Gastrocnemius medialis (tissue), 4 donors: ENCODE measurements at places on chromosomes 12 and 14.

DNA sequence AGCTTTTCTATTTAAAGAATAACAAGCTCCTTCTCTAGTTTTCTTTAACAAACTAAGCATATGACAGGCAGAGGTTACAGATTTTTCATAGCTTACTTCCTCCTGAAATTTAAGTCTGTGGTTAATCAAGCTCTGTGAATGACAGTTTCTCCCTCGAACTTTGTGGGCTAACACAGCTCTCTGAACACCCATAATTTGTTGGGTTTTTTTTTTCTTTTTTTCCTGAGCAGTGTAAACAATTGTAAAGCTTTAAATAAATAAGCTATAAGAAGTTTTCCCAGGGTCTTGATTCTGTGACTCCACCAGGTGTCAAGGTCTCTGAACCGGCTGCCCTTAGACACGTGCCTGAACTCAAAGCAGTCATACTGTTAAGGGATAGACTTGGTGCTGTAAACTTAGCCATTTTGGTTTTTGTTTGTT lies 128.1 kb upstream of the AMIGO2 start:
- DNase-seq, result no peak

GRCh38 chr12:116265351-116266147 lies 11.9 kb downstream of the MED13L start:
- no peak for DNase-seq

DNA sequence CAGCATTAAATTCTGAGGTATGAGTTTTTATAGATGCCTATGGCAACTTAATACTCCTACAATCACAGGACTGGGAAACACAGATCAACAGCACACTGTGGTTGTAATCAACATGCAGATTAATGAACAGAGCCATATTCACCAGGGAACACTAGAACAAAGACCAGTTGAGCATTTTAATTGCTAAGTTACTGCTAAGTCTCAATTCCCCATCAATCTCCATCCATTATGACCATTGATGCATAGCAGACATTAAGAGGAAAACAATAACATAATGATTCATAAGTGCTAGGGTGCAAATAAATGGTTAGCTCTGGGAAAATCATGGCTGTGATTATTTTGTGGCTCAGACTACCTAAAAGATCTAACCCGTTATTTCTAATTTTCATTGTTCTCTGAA lies 505.6 kb downstream of the TRHDE start:
- no peak for DNase-seq

- DNase-seq, result no peak
Observed at GRCh38 chr12:77697126-77697525, 133.6 kb upstream of the NAV3 start.

DNA sequence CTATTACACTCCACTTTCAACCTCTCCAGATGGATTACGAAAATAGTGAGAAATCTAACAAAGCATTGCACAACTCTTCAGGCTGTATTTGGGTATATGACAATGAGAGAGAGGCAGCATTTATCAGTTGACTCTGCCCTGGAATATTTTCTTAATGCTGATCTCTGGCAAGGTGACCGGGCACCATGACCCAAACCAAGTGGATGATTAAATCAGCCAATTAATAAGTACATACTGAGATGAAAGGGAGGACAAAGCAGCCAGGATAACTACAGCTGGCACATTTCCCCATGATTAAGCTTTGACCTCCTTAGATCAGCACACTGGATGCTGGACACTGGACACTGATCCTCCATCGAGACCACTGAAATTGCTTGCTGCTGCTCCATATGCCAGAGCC lies 218.2 kb downstream of the ASCL1 start:
- DNase-seq, result no peak

- no peak for DNase-seq
Observed at GRCh38 chr12:47828008-47828975, 8.6 kb upstream of the HDAC7 start.

DNA sequence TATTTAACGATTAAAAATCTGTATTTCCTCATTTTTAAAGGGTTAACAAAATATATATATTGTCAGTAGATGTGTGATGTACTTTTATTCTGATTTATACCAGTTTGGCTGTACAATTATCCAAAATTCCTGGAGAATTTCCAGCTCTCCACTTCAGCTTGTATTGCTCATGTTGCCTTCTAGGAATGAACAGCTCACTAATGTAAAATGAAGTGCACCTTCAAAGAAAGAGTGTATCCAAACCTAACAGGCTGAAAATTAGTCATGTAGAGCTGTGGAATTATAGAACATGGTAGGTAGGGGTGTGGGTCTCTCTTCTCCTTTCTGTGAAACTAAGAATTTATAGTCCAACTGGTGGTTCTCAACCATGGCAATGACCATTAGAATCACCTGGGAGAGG lies 362.0 kb downstream of the ETNK1 start:
- DNase-seq, result no peak

- DNase-seq, result no peak
Observed at GRCh38 chr12:86216591-86216990, 39.6 kb downstream of the MGAT4C start.

DNA sequence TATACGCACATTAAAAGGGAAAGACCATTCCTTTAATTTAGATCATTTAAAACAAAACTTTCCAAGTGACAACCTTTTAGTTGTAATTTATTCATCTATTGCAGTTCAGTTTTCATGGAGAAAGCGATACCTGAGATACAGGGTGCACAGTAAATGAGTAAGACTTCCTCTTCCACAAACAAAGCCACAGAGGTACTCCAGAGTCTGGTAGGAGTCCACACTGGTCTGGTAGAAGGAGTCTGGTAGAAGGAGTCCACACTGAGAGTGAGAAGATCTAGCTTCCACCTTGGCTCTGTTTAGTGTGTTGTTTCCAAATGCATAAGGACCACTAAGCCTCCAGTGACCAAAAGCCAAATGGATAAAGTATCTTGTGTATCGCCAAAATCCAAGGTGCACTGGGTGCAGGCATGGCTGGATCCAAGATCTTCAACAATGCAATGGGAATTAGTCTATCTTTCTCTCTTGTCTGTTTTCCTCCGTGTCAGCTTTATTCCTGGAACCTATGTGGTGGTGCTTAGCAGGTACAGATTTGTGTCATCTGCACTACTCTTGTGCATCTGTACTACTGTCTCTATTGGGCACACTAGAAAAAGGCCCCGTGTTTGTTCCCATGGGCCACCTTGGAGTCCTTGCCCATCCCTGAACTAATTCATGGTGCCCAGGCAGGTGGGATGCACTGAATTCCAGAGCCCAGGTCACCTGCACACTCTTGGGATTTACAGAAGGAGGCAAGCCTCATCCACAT lies 331.1 kb downstream of the BCL11B start:
- DNase-seq, result no peak

DNA sequence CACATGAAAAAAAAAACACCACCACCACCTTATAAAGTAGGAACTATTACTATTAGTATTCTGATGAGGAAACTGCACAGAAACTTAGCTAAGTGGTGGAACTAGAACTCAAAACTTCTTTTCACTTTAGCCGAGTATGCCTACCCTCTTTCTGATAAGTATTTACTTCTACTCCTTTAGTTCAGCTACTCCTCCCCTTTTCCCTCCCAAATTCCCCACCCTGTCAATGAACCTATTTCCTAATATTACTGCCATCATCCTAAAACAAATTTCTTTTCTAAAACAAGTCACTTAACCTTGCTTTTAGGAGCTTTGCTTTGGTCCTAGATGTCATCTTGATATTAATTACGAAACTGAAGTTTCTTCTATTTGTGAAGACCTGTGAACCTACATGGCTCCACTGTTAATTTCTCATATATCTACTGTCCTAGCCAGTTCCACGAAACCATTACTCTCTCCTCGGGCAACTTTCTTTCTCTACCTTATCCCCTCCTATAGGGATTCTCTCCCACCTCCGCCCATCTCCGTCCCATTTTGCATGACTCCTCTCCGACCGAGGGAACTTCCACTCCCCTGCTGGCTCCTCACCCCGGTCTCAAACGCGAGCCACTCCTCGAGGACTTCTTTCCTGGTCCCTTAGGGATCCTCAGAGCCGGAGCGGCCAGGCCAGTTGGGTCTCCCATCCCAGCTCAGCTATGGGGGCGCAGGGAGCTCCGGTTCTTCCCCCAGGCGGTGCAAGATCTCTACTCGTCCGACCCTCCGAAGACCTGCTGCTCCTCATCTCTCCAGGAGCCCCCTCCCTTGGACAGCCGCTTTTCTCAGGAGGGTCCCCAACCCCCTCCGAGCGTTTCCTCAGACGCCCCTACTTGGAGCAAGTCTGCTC lies 1.1 kb downstream of the NUMB start:
- DNase-seq, result no peak

DNA sequence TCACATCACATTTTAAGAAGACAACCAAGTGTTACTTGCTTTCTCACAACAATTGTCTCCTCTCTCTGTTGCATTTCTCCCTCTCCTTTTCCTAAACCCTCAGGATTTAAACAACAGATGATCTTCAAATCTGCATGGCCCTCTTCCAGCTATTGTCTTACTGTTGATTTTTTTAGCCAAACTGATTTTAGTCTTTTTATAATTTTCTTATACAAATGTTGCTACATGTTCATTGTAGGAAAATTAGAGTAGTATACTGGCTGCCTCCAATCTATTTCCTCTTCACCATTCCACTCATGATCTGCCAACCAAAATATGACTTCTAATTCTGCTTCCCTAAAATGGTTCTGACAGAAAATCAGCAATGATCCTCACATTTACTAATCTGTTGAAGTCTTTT lies 1.4 kb upstream of the KERA start:
- no peak for DNase-seq

DNA sequence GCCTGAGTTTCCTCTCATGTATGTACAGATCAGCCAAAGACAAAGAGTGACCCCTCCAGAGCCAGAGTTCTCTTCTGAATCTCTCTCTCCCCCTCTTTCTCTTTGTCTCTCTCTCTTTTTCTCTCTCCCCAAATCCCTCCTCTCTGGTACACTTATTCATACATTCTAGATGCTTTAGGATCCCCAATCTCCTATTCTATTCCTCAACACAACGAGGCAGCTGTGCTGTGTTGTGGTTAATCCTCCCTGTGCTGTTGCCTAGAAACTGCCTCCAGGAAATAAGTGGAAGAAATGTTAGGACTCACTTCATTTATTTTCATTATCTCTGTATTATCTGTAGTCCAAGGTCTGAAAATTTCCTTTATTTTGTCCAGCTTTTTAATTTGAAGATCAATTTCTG lies 350.5 kb upstream of the OR4E1 start:
- DNase-seq, result no peak

DNA sequence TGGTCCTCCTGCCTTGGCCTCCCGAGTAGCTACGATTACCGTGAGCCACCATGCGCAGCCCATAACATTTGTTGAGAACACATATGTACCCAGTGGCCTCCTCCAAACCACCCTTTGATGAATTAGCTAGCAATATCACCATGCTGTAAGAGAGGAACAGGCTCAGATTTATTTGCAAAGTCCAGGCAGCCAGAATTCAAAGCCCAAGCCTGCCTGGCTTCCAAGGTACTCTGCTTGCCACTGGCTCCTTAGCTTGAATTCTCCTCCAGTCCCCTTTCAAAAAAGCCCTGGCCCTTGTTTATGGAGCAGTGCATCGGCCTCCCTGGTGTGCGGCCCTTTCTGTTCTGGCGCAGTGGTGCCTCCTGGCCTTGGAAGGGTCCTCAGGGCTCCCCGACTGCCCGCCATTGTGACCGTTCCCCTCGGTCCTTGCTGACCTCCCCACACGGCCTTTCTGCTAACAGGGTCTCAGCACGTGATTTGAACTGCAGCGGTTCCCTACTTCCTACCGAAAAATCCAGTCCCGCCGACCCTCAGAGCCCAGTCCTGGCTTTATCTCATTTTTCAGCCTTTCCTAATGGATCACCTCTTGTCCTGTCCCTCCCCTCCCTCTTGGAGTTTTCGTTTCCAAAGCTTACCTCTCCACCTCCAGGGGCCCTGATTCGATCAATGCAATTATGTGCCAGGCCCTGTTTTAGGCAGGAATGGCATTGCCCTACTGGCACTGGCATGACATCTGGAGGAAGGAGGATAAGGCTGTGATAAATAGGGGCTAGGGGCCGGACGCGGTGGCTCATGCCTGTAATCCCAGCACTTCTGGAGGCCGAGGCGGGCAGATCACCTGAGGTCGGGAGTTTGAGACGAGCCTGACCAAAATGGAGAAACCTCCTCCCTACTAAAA lies 22.0 kb downstream of the SLC25A29 start:
- no peak for DNase-seq

DNA sequence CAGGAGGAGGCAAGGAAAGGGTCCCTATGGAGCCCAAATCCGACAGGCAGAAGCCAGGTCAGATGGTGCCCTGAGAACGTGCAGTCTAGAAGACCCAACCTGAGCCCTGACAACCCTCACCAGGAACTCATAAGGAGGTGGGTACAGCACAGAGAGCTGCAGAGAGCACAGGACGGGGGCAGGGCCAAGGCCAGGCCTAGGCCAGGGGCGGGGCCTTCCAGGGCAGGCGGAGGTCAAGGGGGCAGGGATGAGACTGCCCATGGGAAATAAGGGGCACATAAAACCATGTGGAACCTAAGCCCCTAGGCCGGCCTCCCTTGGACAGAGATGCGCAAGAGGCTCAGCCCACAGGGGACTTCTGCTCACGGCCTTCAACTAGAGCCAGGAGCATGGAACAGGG lies 45.1 kb downstream of the SSH1 start:
- DNase-seq, result no peak

GRCh38 chr14:67643713-67644112 lies 24.0 kb downstream of the ARG2 start:
- DNase-seq, result no peak

DNA sequence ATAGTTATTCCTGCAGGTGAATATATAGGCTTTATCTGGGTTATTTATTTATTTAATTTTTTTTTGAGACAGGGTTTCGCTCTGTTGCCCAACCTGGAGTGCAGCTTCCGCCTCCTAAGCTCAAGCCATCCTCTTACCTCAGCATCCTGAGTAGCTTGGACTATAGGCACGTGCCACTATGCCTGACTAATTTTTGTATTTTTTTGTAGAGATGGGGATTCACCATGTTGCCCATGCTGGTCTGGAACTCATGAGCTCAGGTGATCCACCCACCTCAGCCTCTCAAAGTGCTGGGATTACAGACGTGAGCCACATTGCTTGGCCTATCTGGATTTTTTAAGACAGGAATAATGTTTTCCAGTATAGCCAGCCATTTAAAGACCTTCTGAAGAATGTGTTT lies 2.0 kb downstream of the RAN start:
- no peak for DNase-seq

GRCh38 chr14:52363041-52363704 lies 49.1 kb downstream of the PTGER2 start:
- no peak for DNase-seq

- DNase-seq, result no peak
Observed at GRCh38 chr14:100994756-100995330, 91.3 kb upstream of the RTL1 start.

- DNase-seq, result no peak
Observed at GRCh38 chr14:63960926-63961567, 108.2 kb downstream of the SYNE2 start.
